ENCODE measurements at places on chromosomes 12 and 14. TPM values are rescaled to one million over a fixed set of nuclear protein-coding genes. Genes with fewer than 3 reads are reported as not detected.

TMEM179 gene
- total RNA-seq = 0.58 TPM

AMN gene
- total RNA-seq = 6.7 TPM

- DNase-seq = no peak
Measured at GRCh38 chr12:119788786-119789185, 88.3 kb downstream of the CIT start.

DNA sequence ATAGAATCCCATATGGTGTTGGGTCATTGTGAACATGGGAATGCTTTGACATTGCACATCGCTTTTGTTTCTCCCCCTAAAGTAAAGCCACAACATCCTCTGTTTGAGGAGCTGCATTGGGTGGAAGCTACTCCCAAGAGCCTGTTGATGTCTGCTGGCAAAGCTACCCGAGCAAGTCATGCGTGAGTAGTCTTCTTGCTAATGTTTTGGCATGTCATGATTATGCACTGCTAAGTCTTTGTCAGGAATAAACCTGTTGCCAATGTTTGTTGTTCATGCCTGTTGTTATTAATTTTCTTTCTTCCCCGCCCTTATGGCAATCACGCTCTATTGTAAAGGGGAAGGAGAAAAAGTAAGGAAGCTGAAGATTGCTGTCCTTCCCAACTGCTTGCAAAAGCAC, 97.3 kb downstream of the EXOC5 start:
- no peak for DNase-seq

SRGAP1 gene
- total RNA-seq = 9.7 TPM

- peak; percentile 16 for DNase-seq
Measured at GRCh38 chr12:44647917-44648690, 228.0 kb downstream of the NELL2 start.

NEUROD4 gene
- total RNA-seq = not detected

- DNase-seq = no peak
Measured at GRCh38 chr12:125006365-125006764, 12.9 kb downstream of the BRI3BP start.

BAZ1A gene
- total RNA-seq = 70.3 TPM

PROX2 gene
- total RNA-seq = not detected

PLEK2 gene
- total RNA-seq = 3.7 TPM

PRH1 gene
- 24.0 TPM for total RNA-seq

DNA sequence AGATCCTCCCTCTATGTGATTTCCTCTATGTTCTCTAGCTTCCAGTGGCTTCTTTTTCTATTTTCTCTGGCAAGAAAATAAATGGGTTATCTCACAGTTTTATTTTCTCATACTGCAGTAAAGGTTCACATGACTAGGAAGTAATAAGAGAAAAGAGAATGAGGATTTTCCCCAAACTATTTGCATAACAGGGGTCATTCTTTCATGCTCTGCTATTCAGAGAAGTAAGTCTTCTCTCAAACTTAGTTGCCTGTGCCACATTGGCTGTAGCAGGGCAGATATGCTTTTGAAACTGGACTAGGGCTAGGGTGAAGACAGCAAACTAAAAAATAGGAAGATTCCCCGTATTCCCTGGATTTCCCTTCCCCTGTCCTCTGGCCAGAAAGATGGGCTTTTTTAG, 57.4 kb downstream of the ACSM4 start:
- DNase-seq = no peak

GRCh38 chr14:39175445-39176262, 600 bp downstream of the PNN start:
- DNase-seq = peak; percentile 56

DNA sequence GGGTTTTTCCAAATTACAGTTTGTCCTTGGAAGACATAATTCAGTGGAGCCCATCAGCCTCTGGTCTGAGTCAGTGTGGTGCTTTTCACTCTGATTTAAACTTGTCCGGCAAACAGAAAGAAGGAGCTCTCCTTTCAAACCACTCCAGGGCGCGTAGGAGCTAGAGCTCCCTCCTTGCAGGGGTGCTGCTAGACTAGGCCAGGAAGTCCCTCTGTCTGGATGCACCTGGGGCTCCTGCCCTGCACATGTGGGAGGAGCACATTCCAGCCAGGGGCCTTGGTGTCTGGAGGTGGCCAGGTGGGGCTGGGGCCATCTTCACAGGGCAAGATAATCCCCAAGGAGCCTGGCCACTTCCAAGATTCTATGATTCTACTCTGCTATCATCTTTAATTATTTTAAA, 3.1 kb downstream of the SERPINA3 start:
- no peak for DNase-seq

DNA sequence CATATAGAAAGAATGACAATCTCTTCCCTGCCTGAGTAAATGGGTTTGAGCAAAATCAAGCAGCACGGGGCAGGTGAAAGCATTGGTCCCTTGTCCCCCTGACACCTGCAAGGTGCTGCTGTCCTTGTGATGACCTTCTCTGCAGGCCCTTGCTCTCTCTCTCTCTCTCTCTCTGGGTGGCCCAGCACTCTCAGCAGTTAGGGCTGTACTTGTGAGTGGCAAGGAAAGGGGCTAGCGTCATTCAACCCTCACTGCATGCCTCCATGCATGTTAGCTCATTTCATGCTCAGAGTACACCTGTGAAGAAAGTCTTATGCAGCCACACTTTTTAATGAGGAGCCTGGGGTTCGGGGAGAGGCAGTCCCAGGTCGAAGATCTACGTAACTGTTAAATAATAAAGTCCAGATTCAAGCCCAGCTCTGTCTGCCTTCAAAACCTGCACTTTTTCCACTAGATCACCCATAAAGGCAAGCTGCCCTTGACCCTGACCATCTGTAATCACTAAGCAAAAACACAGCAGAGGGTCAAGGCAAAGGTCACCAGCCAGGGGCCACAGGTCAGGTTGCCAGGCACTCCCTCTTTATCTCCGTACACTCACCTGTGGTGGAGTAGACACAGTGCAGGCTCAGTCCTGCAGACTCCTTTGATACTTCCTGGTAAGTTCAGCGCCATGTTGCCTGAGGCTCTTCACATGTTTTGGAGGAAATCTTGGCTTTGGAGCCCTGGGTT, 44.9 kb upstream of the CLMN start:
- DNase-seq = no peak

GRCh38 chr14:103838117-103838516, 9.3 kb downstream of the PPP1R13B start:
- no peak for DNase-seq

TMTC2 gene
- total RNA-seq = 3.3 TPM

OR6C68 gene
- not detected for total RNA-seq

CNTN1 gene
- total RNA-seq = 0.90 TPM

DNA sequence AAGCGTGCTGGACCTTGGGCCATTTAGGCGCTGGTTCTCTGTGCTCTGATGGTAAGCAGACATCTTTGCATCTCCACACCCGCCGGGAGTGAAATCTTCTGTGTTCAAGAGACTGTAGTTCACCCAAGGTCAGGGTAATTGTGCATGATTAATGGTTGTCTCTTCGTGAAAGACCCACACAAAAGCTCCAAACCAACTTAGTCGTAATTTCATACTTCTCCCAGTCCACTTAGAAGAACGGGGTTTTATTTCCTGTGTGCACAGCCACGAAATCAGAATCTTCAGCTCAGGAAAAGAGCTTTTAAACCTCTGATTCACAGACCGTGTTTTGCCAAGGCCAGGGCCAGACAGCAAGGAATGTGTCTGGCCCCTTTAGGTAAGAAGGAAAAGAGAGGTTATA, 640.9 kb downstream of the MED13L start:
- DNase-seq = no peak

DNA sequence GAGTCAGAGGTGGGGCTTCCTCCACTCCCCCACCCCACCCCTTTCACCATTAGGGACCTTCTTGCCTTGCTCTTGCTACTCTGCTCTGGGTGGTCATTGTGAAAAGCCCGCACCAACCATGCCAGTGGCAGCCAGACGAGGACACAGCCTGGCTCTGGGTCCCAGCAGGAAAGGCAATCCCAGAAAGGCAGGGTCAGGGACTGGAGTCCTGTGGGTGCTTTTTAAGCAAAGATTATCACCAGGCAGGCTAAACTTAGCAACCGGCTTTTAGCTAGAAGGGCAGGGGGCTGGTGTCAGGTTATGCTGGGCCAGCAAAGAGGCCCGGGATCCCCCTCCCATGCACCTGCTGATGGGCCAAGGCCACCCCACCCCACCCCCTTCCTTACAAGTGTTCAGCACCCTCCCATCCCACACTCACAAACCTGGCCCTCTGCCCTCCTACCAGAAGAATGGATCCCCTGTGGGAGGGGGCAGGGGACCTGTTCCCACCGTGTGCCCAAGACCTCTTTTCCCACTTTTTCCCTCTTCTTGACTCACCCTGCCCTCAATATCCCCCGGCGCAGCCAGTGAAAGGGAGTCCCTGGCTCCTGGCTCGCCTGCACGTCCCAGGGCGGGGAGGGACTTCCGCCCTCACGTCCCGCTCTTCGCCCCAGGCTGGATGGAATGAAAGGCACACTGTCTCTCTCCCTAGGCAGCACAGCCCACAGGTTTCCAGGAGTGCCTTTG, 1.2 kb upstream of the GAPDH start:
- DNase-seq = peak; percentile 88

FAM161B gene
- total RNA-seq = 1.7 TPM

DNA sequence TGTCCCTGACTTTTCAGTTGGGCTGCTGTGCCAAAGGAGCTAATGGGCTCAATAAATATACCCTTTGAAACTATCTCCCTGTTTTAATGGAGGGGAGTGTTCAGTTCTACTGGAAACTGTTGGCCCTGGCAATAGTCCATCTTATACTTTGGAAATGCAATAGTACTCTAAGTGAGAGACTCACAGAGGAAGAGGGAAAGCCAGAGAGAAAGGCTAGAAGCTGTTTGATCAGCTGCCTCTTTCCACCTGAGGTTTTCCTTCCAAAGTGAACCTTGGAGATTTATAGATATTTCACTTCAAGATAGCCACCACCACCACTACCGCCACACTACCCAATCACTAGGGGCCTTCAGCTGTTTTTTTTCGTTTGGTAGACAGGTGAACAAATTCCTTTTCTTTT, 93.6 kb upstream of the CCDC91 start:
- no peak for DNase-seq

TBX3 gene
- total RNA-seq = 1.4 TPM

DNA sequence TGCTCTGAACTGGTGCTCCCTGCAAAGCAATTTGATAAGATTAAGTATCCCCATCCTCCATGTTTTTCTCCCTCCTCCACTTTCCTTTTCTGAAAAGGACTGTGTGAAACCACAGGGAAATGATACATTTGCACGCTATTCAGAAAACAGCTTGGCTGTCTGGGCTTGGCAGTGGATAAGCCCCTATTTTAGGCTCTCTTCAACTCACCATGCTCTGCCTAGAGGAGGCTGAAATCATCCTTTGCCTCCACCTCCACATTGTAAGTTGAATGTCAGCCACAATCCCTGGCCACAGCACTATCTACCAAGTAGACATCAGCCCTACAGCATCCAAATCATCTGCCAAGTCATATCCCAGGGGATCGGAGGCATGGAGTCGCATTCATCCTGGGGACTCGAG, 642.3 kb downstream of the RPS29 start:
- DNase-seq = peak; percentile 3

DNA sequence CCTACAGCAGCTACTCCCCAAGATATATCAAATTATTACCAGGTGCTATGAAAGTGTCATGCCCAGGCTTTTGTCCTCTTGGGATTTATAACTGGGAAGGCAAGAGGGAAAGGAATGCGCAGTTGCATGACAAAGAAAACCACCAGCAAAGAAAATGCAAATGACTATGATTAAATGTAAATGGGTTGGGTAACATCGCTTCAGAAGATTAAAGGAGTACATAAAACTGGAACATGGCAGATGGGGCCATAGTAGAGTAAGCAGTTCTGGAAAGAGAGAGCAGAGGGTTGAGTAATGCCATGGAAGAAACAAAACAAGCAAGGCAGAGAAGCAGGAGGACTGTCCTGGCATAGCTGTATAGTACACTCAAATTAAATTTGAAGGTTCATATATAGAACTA, 493.1 kb downstream of the NOVA1 start:
- peak; percentile 74 for DNase-seq

GRCh38 chr14:53619691-53620231, 336.9 kb downstream of the BMP4 start:
- no peak for DNase-seq

PTCSC3 gene
- not detected for total RNA-seq

DNA sequence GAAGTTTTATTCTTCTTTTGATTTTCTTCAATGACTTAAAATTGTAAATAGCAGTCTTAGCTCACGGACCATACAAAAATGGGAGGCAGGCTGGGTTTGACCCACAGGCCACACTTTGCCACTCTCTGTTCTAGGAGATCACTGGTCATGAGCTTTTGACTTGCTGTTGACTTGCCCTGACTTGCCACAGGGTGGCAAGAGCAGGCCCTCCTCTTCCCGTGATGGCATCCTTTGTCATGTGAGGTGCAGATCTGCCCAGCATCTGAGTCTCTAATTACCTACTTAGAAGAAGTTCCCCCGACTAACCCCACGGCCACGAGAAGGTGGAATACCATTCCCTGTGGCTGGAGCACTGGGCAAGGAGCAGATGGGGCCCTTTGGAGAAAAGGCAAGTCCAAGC, 81.0 kb upstream of the SCAF11 start:
- DNase-seq = no peak

DNA sequence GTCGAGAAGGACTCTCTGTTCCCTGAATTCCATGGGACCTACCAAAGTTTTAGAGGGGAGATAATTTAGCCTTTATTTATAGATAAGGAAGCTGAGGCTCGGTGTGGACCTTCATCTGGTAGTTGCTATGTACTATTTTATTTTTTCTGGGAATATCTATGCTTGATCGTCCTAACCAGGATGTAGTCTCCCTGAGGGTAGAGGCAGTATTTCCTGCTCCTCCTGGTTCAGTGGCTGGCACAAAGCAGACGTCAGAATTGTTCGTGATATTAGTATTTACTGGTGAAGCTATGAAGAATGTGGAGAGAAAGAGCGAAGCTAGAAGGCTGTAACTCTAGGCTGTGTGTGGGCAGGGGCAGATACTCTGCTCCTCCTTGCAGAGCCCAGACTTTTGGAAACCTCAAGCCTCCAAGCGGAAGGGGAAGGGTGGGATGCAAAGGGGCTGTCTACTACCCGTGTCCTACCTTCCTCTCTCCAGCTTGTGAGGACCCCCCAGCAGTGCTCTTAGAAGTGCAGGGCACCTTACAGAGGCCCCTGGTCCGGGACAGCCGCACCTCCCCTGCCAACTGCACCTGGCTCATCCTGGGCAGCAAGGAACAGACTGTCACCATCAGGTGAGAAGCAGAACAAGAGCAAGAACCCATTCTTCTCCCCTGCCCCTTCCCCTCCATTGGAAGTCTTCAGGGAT, 1.4 kb downstream of the LRP10 start:
- DNase-seq = no peak

SRRM4 gene
- total RNA-seq = not detected

DNA sequence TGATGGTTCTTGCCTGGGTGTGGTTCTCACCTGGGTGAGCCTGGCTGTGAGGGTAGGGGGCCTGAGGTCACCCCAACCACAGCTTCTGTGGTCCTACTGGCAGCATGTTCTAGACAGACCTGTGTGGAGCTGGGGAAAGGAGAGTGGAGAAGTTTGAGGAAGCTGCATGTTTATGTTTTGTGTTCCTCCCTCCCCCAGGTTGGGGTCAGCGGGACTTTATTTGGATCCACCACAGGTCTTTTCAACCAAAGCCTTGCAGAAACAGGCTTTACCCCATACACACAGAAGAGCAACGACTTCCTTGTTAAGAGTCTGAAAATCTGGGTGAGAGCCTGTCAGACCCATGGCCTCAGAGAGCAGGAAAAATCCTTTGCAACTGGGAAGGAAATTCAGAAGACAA, 5.6 kb downstream of the CD9 start:
- DNase-seq = no peak

GRCh38 chr14:91258011-91258618, 13.6 kb upstream of the GPR68 start:
- no peak for DNase-seq

GPR68 gene
- total RNA-seq = 0.30 TPM

LMNTD1 gene
- not detected for total RNA-seq

Data from A673 (cell line).